Foreskin fibroblast (primary cell): ENCODE measurements at places on chromosomes 11 and 22.

DNA sequence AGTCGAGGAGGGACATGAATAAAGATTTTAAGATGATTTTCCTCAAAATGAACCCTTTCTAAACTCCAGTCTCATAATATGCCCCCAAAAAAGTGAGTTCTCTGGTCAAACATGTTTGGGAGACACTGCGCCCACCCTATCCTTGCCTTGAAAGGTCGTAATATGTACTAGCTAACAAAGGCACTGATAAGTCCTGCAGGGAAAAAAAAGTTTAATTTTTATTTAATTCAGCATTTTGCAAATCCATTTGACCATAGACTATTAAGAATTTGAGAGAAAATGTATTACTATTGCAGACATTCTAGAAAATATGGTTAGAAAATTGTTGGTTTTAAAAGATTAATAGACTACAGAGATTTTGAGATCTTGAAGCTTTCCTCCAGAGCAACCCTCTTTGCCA, 120.6 kb upstream of the ASPHD2 start:
- DNase-seq = no peak

DNA sequence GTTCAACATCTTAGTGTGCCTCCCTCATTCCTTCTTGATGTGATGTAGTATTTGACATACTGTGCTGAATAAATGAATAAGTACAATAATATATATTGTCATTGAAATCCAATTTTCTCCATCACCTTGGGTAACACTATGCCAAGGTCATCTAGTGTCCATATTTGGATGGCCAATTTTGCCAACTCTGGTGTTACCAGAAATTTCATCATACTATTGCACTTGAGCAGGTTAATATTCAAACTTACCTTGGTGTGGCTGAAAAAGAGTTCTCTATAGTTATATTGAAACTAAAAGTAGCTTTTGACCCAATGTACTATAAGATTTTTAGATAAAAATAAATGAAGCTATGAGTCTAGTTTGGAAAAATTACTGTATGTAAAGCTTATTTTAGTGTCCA, 98.2 kb upstream of the SLC6A5 start:
- no peak for DNase-seq

DNA sequence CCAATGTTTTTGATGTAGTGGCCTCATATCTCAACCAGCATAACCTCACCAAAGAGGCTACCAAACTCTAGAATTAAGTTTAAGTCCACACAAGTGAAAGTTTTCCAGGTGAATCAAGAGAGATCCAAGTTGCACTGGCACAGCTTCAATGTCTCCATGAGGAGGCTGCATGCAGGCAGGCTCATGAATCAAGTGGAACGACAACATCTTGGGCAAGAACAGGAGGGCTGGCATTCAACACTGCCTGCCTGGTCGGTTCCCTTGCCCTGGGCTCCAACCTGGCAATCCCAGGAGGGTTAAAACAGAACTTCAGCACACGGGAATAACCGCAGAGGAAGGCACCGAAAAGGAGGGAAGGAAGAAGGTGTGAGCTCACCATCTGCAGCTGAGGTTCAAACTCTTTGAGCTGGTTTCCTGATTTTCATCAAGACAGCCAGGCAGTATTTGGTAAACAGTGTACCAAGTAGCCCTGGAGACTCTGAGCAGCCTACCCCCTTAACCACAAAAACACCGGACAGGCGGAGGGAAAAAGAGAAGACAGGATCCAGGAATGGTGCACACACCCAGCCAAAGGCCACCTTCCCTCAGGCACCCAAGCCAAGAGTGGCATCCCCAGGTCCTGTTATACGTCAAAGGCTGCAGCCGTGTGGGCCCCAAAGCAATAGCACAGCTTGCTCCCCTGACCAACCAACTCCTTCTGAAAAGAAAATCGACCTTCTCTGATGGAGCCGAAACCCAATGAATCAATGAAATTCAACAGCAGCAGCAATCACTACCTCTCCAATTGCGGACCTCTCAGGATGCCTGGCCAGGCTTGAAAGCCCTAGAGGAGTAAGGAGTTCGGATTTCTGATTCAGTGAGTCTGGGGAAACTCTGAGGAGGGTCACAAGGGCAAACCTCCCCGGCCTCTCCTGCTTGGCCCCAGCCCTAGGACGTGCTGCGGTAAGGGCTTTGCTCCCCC, 1.3 kb downstream of the PACSIN2 start:
- peak; percentile 39 for DNase-seq

- peak; percentile 64 for DNase-seq
Observed at GRCh38 chr22:17972385-17973191, 51.8 kb downstream of the MICAL3 start.

DNA sequence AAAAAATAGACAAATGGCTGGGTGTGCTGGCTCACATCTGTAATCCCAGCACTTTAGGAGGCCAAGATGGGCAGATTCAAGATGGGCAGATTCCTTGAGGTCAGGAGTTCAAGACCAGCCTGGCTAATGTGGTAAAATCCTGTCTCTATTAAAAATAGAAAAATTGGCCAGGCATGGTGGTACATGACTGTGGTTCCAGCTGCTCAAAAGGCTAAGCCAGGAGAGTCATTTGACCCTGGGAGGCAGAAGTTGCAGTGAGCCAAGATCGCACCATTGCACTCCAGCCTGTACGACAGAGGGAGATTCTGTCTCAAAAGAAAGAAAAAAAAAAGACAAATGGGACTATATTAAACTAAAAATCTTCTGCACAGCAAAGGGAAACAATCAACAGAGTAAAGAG, 55.4 kb downstream of the USP35 start:
- no peak for DNase-seq
